NCI-H1092 treated with DMSO at 0.1 percent for 48 hours (cell line): ENCODE measurements at places on chromosomes 4 and X.

DNA sequence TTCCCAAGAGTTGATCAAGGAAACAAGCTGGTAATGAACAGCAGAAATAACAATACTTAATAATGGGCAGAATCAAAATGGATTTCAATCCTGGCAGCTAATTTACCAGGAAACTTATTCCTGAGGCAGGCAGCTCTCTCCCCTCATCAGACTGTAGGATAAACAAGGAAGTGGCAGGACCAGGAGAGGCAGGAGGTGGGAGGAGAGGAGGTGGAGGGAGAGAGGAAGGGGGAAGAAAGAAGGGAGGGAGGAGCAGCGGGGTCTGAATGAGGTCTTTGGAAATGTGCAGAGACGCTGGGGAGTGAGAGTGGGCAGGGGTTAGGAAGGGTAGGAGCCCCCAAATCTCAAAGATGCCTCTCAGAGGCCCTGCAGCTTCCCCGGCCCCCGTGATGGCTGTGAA lies 231.5 kb downstream of the BCOR start:
- no peak for DNase-seq

DNA sequence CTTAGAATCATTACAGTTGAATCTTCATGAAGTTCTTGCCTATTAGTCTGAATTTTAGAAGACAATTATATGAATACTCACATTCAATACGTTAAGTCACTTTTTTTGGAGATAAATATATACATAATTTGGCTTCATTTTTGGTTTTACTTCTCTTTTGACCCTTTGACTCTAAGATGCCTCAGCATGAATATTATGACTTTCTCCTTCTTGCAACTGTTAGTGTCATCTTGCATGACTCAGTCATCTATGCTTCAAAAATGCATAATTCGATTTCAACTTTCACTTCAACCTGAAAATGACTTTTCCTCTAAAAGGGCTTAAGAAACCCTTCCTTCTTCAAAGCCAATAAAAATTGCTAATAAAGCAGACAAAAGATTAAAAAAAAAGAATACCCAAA lies 1427.5 kb downstream of the ADGRL3 start:
- no peak for DNase-seq

- no peak for DNase-seq
Observed at GRCh38 chrX:6311540-6311939, 82.9 kb upstream of the NLGN4X start.

GRCh38 chrX:123859846-123860838 lies at the start of gene XIAP:
Gene XIAP, plus strand, starts transcription at chrX:123860053. Its CDS starts 25,610 bp downstream, at chrX:123885663.
- DNase-seq, result peak; percentile 90

DNA sequence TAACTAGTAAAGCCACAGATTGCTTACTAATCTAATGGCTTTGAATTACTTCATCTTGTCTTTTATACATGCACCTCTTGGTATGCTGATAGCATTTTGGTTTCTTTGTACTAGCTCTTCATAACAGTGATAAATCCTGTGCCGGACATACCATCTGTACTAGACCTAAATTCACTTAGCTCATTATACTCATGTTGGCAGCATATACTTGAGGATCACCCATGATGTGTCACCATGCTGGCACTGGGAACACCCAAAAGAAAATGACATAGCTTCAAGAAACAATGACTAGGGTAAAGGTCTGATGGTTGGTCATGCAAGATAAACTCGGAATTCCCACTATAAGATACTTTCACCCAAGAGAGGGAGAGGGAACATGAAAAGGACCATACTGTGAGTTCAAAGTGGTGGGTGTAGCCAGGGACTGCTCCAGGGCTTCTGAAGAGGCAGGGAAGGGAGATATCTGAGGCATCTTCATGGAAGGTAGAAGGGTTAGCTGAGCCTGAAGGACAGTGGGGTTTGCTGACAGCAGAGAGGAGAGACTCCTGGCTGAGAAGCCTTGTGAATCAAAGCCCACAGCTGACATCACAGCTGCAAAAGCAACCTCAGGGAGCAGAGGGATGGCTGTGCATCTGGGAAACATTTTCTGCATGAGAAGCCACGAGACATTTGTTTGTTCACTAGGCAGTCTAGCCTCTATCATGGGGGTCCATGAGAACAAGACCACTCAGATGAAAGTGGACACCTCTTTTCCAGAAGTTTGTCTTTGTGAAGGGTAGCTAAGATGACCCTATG lies 314.2 kb downstream of the RAB28 start:
- DNase-seq, result no peak

DNA sequence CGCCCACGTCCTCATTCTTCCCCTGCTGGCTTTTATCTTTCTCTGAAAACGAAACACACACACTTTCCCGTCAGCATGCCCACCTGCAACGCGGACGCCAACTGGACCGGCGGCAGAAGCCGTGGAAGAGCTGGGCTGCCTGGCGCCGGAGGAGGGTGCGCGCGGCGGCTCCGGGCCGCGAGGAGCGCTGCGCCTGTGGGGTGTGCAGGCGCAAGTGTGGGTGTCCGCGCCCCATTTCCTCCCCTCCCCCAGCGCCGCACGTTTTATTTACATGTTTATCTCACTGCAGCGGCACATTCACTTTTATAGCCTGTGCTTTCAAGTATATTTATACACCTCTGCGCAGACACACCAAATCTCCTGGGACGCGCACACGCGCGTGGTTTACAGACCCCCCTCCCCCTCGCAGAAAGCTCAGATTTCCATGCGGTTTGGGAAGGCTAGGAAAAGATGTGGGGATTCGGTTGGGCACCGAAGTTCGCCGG lies 1.5 kb downstream of the PITX2 start:
- no peak for DNase-seq

GRCh38 chrX:132591719-132592275 lies 103.0 kb upstream of the MBNL3 start:
- peak; percentile 88 for DNase-seq

- no peak for DNase-seq
Observed at GRCh38 chr4:35228313-35228712, 1016.0 kb downstream of the ARAP2 start.

- no peak for DNase-seq
Observed at GRCh38 chr4:61211781-61212180, 11.7 kb downstream of the ADGRL3 start.
